ENCODE measurements at places on chromosomes 12 and 14.

GRCh38 chr12:54364413-54364812 lies at the start of gene GPR84:
GPR84 (minus strand) TSS chr12:54364486; CDS start chr12:54363851, 635 bp downstream.
- no peak for DNase-seq

- peak; percentile 28 for DNase-seq
Measured at GRCh38 chr14:96256407-96256806, 397 bp downstream of the BDKRB1 start.

DNA sequence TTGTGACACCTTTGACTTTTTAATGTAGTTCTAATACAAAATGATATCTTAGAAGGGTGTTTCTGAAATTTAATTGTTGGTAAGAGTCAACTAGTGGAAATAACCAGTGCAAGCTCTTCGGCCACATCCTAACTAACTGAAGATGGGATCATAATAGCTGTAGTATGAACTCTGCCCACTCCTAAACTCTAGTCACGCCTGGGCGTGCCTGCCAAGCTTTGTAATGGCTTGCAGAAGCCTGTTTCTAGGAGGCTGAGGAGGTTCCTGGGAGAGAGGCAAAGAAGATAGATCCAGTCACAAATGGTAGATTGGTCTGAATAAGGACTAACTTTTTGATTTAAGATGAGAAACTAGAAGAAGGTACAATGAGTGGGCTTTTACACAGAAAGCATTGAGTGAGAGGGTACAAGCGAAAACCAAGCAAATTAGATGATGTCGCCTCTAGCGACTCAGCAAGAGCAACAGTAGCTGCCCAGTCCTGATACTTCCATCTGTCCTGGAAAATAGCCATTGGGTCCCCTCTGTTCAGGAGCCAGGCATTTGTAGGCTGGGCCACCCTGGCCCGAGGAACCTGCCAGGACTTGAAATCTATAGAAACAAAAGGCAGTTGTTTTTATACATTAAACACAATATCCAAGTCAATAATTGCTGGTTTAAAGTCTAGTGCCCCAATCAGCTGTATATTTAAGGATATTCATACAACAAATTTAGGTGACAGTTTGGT lies 148.8 kb downstream of the SLC38A4 start:
- no peak for DNase-seq

- no peak for DNase-seq
Measured at GRCh38 chr12:31507966-31508365, 83.0 kb downstream of the DENND5B start.

- peak; percentile 16 for DNase-seq
Measured at GRCh38 chr12:129670256-129670920, 233.4 kb downstream of the TMEM132D start.

GRCh38 chr12:33825442-33825841 lies 196.9 kb upstream of the ALG10 start:
- DNase-seq, result no peak

DNA sequence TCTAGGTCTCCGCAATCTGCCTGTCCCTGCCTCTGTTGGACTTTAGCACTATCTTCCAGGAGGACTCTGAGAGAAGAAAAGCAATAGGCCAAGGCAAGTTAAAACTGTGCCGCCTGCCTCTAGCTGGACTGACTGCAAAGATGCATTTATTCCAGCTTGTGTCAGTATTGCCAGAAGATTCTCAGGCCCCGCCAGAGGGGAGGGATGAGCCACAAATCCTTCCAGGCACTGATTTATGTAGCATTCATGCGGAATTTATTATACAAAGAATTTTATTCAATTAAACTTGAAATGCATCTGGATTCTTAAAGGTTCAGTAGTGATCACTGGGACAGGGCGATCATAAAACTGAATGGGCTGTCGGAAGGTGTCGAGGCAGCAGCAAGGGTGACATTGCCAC lies 19.8 kb downstream of the MMAB start:
- DNase-seq, result no peak

DNA sequence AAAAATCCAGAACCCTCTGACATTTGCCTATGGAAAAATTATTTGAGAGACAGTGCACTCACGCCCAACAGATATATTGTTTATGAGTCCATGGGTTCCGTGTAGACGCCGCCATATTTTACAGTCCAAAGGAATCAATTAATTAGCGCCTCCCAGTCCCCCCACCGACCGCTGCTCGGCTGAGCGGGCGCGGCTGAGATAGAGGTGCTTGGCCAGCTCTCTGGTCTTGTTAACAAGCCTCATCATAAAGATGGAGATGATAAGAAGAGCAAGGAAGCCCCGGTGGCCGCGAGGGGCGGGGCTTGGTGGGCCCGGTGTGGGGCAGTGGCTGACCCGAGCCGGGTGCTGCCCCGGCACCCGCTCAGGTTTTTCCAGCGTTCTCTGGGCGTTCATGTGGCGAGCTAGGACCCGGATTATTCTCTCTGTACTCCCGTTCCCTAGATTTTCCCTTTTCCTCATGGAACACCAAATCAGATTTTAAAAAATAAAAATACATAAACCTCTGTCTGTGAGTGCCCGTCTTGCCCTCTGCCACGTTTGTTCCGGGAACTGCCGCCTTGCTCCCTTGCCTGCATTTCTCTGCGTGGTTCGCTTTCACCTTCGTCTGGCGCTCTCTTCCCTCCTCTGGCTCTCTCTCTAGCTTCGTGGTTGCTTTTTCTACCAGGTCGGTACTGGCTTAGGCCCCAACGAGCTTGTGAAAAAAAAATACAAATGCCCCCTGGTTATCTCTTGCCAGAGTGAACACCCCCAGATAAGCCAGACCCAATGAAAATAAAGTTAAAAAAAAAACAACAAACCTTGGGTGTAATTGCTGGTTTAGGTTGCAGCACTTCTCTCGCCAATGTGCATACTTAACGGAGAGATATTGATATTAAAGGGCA lies 9.0 kb downstream of the HOXC12 start:
- DNase-seq, result no peak

DNA sequence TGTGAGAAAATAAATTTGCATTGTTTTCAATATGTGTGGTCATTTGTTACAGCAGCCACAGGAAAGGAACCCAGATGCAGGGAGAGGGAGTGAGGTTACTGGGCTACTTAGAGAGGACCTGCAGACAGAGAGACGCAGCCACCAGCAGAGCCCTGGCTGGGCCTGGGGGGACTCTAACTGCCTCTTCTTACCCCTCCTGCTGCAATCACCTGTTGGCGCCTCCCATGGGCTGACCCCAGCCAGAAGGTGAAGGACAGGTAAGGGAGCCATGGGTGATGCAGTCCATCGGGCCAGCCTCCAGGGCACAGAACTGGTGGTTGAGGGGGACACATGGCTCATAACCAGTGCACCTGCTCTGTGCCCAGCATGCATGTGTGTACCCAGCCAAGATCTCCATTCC lies 15.8 kb upstream of the RBM19 start:
- DNase-seq, result no peak

DNA sequence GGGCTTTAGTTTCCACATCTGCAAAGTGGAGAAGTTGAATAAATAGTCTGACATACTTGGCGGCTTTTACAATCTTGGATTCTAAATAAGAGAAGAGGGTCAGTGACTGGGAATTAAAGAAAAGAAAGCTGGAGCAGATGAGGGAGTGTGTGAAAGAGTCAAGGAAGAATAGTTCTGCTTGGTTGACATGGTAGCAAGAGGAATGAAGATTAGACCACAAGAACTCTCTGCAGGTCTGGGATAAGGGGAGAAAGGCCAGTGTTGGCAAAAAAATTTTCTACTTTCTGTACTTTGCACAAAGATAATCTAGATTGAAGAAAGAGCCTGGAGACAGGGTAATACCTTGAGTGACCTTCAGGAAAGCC lies 5.9 kb downstream of the ITGB7 start:
- DNase-seq, result no peak

- DNase-seq, result no peak
Measured at GRCh38 chr12:80792861-80793260, 76.1 kb downstream of the MYF5 start.

GRCh38 chr12:95415451-95415850 lies 58.5 kb upstream of the METAP2 start:
- DNase-seq, result no peak

- DNase-seq, result no peak
Measured at GRCh38 chr14:51750542-51750941, 98.8 kb downstream of the FRMD6 start.

DNA sequence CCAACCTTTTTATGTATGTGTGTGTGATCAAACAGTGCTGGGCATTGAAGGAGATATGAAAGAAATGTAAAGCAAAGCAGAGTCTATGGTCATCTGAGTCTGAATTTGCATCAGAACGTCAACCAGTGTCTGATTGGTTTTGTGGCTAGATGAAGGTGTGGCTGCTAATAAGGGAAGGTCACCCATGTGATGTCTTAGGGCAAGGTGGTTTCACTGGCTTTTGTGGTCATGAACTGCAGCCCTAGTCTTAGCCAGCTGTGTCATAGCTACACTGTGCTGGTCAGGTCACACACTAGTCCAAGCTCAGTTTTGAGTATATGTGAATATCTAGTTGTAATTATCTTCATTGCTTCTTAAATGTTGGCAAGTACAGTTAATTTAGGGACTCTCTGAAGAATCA lies 105.8 kb downstream of the TGFB3 start:
- DNase-seq, result no peak

- no peak for DNase-seq
Measured at GRCh38 chr12:104681012-104681690, 224.4 kb downstream of the CHST11 start.

- DNase-seq, result no peak
Measured at GRCh38 chr12:41944216-41944615, 200.5 kb downstream of the GXYLT1 start.

- DNase-seq, result no peak
Measured at GRCh38 chr12:82529101-82529500, 157.6 kb upstream of the TMTC2 start.

DNA sequence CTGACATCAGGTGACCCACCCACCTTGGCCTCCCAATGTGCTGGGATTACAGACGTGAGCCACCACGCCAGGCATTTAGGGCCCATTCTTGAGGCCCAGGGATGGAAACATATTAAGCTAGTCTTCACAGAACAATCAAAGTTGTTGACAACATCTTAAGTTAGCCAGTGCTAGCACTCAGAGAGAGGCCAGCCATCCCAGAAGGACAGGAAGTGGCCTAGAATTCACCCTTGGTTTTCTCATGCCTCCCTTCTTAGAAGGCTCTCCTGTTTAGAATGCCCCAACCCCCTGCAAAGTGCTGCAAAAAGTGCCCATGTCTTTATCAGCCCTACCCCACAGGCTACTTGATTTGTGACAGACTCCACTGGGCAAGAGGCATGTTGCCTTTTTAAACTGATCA lies 12.1 kb upstream of the OR6J1 start:
- DNase-seq, result no peak

- no peak for DNase-seq
Measured at GRCh38 chr12:9793779-9794395, 33.2 kb upstream of the CD69 start.

DNA sequence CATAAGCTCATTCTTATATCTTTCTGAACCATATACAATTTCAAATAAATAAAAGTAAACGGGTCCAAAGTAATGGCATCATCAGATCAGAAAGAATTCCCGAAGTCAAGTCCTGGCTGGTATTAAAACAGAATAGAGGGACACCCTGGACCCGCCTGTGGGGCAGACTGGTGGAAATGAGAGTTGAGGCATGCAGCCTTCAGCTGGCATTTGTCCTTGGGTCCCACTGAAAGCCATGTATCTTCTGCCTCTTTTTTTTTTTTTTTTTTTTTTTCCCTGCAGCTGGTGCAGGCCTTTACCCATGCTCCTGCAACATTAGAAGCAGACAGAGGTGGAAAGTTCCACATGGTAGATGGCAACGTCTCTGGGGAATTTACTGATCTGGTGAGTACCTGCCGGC lies 9.9 kb downstream of the AHSA1 start:
- DNase-seq, result no peak

DNA sequence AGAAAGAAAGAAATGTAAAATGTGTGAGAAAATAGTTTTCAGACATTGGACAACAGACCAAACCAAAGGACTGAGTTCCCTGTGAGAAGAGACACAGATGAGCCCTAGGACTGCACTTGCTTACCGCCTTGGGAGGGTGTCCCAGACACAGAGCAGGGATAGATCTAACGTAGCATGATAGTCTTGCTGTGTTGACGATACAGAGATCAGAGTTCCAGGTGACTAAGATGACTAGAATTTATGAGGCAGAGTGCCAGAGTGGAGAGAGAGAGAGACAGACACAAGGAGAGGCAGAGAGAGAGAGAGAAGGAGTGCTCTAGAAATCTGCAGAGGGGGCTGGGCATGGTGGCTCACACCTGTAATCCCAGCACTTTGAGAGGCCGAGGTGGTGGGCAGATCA lies 148.2 kb upstream of the LMNTD1 start:
- DNase-seq, result no peak

DNA sequence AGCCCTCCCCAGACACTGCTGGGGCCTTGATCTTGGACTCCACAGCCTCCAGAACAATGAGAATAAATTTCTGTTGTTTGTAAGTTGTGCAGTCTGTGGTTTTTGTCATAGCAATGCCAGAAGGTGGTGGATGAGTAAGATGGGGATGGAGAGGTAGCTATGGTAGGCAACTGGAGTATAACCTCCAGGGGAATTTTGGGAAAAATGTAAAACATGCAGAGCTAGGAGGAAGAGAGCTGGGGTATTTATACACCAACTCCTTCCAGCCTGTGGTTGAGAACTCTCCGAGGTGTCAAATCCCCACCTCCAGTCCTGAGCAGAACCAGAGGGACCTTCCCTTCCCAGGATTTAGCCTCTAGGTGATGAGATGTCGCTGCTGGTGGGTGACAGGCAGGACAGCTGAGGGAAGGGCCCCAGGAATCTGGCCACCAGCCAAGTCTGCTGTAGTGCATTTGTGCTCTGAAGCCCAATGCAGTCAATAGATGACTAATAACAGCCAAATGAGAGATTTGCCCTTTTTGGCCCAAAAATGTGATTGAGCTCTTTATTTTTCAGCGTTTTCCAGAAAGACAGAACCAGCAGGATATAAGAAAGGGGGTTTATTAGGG lies 19.1 kb upstream of the CEP170B start:
- no peak for DNase-seq

DNA sequence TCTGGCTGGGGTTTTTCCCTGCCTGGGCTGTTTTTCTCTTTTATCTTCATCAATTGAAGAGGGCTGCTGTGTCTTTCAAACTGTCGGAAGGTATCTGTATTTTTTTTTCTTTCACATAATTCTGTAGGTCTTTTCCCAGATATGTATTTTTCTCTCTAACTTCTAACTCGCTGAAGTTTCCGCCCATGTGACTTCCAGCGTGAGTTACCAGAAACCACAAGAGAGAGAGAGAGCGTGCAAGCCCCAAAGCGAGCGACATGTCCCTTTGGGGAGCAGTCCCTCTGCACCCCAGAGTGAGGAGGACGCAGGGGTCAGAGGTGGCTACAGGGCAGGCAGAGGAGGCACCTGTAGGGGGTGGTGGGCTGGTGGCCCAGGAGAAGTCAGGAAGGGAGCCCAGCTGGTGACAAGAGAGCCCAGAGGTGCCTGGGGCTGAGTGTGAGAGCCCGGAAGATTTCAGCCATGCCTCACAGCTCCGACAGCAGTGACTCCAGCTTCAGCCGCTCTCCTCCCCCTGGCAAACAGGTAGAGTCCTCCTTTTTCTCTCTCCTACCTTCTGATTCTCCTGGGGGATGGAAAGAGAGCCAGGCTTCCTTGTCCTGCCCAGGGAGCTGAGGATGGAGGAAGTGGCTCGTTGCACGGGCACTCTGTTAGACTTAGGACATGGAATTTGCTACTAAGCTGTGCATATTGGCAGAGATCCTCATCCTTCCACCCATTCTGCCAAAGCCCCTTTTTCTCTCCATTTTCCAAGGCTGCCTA lies at the start of gene BATF:
TSS of gene BATF (plus strand) at position 246 of the 759 bp plus-strand sequence. CDS start at position 460, 214 bp downstream.
- DNase-seq, result no peak

GRCh38 chr12:93050026-93050747 lies 121.1 kb upstream of the EEA1 start:
- DNase-seq, result peak; percentile 28
